Lung (tissue), 17 donors: ENCODE measurements at places on chromosomes 4 and X.

GRCh38 chr4:52126966-52127365, 75.9 kb downstream of the SPATA18 start:
- DNase-seq: no peak

DNA sequence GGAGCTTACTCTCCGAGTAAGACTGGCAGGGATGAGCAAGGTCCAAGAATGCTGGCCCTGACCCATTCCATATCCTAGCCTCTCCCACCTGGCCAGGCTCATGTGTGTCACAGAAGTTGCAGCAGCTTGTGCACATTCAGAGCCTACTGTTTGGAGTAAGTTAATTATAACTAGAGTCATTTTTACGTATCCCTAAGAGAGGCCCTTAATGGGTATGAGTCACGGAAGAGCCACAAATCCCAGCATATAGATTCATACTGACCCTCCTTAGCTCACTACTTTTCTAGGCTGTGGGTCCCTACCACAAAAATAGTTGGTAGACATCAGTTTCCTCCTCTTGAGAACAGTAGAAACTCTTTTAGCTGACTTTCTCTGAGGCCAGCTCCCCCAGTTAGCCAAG, 118.3 kb upstream of the FRG1 start:
- no peak for DNase-seq

- DNase-seq: no peak
These were observed at the start of gene TASL for GRCh38 chrX:30577362-30577991. TASL (minus strand) TSS chrX:30577766; CDS start chrX:30560355, 17,411 bp downstream.

DNA sequence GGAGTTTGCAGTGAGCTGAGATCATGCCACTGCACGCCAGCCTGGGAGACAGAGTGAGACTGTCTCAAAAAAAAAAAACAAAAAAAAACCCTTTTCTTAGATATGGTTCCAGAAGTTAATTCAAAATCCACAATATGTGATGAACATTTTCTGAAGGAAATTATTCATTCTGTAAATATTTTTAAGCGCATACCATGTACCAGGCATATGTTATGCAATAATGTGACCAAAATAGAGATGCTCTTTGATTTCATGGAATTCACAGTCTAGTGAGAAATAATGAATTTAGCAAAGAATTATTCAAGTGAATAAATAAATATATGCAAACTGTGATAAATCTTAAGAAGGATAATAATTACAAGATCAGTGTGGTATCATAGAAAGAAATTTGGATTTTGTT, 174.7 kb downstream of the GC start:
- DNase-seq: no peak

DNA sequence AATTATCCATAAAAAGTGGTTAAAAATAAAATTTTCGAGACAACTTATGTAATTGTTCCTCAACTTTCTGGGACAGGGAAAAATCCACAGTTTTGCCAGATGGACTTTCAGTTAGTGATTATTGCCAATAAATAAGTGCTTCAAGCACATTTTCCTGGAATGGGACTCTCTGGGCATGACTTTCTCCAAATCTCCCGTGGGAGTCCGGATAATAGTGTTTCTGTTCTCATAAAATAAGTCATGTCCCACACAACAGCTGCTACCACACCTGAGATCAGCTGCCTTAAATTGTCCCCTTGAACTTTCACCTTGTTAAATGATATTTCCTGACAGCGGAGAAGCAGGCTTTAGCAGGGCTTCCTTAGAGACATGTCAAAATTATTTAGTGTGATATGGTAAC, 133.4 kb upstream of the NAP1L5 start:
- DNase-seq: no peak

GRCh38 chr4:14022456-14022855, 394.9 kb upstream of the BOD1L1 start:
- DNase-seq: no peak
